ENCODE measurements at places on chromosomes 2 and 18.
A peak's percentile ranks its signal among the peaks of the same experiment; 100 is the strongest.

DNA sequence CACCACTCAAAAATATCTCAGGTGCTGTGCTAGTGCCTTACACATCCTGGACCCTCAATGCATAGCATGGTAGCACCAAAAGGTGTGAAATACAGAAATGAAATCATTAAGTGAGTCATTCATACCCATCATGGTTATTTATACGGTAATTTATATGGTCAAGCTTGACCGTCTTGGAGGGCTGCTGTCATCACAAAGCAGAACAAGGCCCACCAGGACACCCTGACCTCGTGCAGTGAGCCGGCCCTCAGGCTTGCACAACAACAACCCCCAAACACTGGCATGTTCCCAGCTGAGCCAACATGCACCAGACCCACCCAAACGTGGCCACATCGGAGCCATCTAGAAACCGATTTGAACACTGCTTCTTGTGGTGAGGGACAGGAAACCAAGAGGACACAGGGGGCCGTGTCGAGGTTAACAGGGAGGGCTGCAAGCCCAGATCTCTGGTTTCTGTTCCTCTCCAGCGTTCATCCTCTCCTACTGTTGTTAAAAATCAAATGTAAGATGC lies 378.5 kb upstream of the ID2 start:
- DNase-seq: peak; percentile 95

DNA sequence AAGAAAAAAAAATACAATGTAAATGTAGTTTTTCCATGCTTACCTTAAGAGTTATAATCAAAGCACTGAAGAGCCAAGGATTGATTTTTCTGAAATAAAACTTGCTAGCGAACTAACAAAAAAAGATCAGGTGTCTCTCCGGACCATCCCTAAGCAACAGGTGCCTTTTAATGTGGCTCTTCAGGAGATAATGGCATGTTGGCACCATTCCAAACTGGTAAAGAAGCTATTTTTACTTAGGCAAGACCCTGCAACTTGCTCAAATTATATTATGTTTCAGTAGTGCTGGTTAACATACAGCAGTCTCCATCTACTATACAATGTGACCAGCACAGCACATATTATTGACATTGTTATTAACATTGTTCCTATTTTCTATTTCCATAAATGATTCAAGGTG lies 2.3 kb upstream of the GCC2 start:
- DNase-seq: no peak

DNA sequence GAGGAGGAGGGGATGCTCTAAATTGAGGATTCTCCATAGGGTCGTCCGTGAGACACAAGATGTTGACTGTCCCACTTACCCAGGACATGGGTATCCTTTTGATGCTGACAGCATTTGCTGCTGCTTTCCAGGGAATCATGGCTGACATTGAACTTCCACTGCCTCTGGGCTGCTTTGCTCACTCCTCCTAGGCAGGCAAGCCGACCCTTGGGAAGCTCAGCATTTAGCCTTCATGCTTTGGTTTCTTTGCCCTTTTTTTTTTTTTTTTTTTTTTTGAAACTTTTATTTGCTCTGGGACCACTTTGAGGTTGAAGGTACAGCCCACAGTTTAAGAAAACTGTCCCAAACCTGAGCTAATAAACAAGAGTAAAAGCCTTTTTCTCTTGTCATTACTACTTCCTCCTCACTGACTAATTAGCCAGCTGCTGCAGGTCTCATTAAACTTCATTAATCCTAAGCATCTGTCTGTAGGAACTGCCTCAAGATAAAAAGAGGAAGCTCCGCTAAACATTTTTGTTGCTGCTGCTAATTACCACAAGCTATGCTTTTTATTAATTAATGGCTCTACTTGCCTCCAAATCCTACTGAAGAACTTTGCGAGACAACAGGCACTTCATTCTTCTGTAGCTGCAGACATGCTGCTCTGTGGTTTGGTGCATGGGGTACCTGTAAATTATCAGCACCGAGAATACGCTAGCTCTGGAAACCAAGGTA lies 125.4 kb downstream of the SPTBN1 start:
- no peak for DNase-seq

- no peak for DNase-seq
Observed at GRCh38 chr18:384897-385296, 115.6 kb downstream of the COLEC12 start.

- DNase-seq: no peak
Observed at GRCh38 chr2:69847068-69847828, 17.8 kb downstream of the GMCL1 start.

DNA sequence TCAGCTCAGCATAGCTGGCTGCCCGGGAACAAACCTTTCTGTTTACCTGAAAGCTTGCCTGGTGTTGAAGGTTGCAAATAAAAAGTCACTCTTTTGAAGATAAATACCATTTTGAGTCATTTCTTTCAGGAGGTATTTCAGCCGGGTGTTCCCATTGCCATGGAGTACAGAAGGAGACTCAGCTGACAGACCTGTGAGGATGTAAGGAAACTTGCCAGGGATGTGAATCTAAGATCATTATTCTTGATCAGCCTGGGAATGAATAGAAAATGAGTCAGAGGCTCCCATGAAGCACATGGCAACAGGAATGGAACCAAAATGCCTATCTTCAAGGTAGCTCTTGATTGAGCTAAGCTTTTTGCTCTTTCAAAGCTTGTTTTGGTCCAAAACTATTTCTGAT lies 231.2 kb downstream of the CYRIA start:
- DNase-seq: no peak

DNA sequence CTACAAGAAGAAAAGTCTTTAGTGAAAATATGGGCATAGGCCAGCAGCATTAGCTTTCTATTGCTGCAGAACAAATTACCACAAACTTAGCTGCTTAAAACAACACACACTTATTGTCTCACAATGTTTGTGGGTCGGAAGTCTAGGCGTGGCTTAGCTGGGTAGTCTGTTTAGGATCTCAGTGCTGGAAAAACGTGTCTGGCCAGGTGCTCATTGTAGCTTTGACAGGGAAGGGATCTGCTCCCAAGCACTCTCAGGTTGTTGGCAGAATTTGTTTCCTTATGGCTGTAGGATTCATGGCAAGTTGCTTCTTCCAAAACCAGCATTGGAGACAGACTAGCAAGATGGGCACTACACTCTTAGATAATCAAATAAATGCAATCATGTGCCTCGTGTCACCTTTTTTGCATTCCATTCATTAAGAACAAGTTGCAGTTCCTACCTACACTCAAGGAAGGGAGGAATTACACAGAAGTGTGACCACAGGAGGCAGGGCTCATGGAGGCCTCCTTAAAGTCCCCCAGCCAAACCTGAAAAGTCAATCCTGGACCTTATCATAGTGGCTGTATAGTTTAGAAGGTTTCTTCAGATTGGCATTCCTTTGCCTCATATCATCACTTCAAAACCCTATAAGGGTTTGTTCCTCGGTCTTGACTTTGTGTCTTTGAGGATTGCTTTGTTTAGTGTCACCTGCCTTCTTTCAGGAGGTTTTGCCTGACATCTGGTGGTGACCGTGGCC lies 17.3 kb downstream of the MRPL30 start:
- DNase-seq: no peak

- DNase-seq: no peak
Observed at GRCh38 chr2:39435741-39436591, 1.1 kb downstream of the MAP4K3 start.

DNA sequence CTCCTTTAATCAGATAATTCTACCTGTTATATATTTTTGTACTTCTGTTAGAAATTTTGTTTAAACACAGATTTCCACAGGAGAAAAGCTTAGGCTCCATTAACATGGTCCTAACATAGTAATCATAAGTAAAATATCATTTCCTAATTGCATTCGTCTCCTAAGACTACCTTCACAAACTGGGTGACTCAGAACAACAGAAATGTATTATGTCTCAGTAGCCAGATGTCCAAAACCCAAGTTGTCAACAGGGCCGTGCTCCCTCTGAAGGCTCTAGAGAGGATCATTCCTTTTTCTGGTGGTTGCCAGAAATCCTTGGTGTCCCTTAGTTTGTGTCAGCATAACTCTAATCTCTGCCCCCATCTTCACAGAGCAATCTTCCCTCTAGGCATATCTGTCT lies 5.4 kb downstream of the FBXO15 start:
- DNase-seq: no peak

DNA sequence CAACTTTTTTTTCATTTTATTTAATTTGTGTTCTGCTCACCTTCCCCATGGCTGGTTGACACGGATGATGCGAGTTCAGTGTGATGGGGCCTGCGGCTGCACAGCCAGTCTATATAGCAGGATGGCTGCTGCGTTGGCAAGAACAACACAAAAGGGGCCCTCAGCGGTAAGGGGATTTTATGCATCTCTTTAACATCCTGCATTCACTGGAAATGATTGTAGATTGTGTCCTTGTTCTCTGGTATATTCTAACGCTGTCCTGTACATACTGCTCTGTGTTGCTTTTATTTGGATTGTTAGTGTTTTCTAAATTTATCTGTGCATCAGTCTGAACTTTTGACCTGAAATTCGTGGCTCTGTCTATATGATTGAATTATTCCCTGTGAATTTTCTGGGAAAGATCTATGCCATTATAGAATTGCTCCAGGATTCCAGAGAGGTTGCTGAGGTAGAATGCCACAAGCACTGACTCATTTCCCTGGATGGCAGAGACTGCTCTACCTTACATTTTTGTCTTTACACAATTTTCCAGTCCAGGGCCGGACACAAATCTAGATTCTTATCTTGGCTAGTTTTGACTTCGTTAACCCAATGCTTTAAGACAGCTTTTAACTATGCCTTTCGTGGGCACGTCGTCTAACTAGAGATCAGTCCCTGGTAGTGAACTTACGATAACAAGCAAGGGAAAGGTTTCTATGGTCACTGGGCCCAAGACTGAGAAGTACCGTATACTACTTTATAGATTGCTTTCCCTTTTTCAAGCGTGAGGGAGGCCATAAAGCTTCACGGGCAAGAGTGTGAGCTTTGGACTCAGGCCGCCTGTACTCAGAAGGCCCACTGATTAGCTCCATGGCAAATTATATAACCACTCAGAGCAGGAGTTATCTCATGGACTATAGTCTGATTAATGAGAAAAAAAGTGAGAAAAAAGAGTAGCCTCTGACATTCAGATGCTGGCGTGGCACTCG lies at the start of gene CRYGC:
Gene CRYGC, minus strand, starts transcription at position 85 of the 968 bp plus-strand sequence. Its CDS starts 36 bp downstream, at position 49.
- no peak for DNase-seq

DNA sequence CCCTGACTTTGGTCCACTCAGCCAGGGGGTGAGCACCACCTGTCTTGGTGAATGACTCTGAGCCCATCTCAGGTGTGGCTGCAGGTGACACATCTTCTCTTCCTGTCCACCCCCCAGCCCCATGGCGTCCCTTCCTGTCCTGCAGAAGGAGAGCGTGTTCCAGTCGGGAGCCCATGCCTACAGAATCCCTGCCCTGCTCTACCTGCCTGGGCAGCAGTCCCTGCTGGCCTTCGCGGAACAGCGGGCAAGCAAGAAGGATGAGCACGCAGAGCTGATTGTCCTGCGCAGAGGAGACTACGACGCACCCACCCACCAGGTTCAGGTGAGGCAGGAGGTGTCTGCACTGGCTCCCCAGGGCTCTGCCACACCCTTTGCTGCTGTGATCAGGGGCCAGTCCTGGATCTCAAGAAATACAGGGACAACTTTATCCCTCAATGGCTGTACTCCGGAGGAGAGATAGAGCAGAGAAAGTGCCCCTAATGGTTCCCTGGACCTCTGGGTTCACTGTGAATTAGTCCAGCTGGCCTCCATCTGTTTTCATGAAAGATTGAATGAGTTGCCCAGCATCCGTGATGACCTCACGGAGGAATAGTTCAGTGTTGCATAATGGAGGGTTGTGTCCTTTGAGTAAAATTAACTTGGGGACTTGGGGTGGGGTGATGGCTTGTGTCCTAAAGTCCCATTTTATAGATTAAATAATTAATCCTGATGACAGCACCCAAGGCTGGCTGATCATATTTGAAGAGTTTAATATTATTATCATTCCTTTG lies at the start of gene NEU2:
Gene NEU2, plus strand, starts transcription at position 122 of the 770 bp plus-strand sequence. Its CDS starts 0 bp downstream, at position 122.
- DNase-seq: no peak

DNA sequence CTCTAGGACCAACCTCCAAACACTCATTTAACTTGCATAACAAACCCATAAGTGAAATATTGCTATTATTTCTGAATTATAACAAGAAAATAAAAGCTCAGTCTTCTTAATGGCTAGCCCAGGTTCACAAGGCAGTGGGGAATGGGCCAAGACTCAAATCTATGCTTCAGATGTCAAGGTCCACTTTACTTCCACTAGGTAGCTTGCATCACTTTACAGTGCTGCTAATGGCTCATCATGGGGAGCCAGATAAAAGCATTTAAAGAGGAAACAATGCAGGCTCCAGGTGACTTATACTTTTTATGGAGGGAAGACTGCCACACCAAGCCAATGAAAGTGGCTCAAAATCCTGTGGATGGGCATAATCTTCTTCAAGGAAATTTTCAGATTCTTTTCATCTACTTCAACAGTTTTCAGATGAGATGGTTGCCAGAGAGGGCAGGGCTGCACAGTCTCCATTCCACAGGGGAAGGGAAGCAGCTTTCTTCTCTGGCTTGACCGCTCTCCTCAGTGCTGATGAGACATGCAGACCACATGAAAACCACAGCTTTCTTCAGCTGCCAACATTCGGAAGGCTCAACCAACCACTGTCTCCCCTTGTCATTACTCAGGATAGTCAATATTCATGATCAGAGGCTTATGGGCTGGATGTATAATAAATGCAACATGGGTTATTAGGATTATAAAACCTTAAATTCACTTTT lies 361.9 kb upstream of the MEX3C start:
- DNase-seq: no peak

DNA sequence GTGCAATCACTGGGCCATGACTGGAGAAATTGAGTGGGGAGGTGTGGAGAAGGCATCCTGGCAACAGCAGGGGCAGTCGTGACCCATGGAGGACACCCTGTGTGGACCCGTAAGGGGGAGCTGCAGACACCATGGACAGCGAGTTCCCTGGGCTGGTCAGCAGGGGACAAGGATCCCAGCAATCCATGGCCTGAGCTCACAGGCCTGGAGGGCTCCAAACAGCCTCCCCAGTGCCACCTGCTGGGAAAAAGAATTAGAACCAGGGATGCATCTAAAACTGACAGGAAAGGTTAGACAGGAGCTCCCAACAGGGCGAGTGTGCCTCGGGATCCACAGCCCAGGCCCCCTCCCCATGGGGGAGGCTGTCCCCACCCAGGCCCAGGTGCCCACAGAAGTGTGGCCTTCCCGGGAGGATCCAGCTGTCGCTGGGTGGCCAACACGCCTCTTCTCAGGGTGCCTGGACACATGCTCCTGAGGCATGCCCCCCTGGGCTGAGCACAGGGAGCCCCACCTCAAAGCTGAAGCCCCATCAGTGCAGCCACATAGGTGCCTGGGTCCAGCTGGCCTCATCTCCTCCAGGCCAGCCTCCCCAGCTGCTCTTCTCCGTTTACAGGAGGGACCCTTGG lies 20.5 kb upstream of the KIF1A start:
- DNase-seq: peak; percentile 30

DNA sequence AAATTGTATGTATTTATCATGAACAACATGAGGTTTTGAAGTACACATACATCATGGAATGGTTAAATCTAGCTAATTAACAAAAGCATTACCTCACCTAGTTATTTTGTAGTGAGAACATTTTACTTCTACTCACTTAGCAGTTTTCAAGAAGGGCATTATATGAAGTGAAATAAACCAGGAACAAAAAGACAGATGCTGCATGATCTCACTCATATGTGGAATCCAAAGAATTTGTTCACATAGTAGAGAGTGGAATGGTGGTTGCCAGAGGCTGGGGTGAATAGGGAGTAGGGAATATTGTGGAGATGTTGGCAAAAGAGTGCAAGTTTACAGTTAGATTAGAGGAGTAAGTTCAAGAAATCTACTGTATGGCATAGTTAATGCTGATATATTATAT lies 292.0 kb downstream of the ASXL3 start:
- DNase-seq: no peak
